ENCODE measurements at places on chromosomes 7 and 10.

DNA sequence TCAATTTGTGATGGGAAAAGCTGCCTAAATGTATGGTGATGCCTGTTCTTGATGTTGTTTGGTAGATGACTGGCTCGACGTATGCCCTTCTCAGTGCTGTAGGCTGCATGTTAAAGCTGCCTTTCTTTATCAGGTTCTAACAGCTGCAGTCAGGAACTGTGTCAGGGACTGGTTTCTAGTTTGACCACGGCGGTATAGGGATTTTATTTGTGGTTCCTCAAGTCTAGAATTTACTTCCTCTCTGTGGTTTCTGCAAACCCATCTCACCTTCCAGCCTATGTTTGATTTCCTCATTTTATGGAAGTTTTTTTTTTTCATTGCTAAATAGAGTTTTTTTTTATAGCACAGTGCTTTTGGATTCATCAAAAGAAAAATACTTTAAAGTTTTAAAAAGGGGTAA is 26.5 kb downstream of the LMTK2 start:
- DNase-seq = no peak

- no peak for DNase-seq
Observed at GRCh38 chr7:26637610-26638009, 226.8 kb downstream of the SKAP2 start.

GRCh38 chr7:149713061-149713730 is 60.2 kb downstream of the ZNF467 start:
- no peak for DNase-seq

- no peak for DNase-seq
Observed at GRCh38 chr10:124710266-124710881, 33.8 kb downstream of the FAM53B start.

- DNase-seq = no peak
Observed at GRCh38 chr10:17409170-17409733, 45.1 kb downstream of the ST8SIA6 start.

DNA sequence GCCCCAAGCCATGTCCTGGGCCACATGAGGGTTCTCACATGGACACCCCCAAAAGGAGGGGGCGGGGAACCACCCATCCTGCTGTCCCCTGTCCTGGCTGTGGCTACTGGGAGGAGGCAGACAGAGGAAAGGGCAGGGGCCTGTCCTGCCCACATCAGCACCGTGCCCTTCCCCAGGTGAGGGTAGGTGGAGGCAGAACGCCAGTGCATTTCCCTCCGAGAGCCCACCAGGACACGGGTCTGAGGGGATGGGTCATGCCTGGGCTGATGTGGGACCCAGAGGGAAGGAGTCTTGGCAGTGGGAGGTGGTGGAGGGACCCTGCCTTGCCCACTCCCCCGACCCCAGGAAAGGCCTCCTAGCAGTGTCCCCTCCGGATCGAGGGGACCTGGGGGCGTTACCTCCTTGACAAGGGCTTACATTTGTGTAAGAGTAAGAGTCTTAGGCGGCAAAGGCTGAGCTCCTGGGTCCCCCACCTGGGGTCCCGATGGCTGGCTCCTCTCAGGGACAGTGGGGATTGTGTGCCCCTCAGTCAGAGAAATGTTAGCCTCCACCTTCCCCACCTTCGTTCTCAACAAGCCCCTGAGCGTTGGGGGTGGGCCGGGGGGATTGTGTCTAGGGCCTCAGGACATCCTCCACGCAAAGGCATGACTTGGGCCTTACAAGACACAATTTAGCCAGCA is 6.1 kb downstream of the CRYGN start:
- no peak for DNase-seq

DNA sequence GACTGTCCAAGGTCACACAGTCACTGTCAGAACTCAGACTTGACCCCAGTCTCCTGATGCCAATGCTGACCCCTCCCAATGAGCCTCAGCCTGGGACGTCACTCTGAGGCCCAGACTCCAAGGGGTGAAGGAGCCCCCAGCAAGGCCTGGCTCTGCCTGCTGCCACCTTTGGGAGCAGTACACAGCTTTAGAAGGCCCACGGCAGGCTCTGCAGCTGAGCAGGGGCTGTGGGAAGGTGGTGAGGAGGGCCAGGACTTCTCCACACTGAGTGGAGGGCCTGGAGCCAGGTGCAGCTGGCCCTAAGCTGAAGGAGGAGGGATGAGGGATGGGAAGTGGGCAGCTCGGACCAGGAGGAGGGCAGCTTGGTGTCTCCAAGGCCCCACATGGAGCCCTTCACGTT is 23.9 kb upstream of the ZMIZ1 start:
- DNase-seq = no peak

- DNase-seq = no peak
Observed at GRCh38 chr7:101687791-101688182, 58.7 kb upstream of the MYL10 start.

DNA sequence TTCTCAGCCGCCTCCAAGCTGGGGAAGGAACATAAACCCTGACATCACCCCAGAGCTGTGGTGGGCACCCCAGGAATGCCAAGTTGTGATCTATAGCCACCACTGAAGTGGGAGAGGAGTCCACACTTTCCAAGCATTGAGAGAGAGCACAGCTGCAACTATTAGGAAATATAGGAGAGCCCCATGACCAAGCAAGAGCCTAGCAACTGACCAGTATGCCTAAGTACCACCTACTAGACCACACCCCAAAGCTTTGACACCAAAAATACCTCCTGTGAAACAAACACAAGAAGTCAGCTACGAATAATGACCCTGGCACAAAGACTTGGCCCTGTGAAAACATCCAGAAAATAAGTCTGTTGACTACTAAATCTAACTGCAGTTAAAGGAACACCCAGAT is 804.1 kb upstream of the IGFBP3 start:
- no peak for DNase-seq

GRCh38 chr10:72875250-72876055 is 18.1 kb upstream of the OIT3 start:
- DNase-seq = no peak

DNA sequence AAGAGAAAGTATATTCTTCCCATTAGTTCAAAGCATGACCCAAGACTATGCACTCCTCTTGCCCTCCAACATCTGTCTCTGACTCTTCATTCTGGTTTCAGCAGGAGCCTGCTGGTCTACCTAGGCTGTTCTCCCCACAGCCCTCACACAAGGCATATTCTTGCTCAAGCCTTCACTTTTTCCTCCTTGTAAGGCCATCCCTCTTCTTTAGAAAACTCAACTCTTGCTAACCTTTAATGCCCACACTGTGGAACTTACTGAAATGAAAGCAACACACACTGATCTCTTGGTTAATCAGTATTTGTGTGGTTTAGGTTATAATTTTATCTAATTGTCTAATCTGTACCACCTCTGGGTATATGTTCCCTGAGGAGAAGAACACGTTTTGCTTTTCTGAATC is 75.8 kb downstream of the PRKCQ start:
- no peak for DNase-seq

GRCh38 chr10:50470345-50470744 is 153.4 kb downstream of the SGMS1 start:
- DNase-seq = no peak

- DNase-seq = no peak
Observed at GRCh38 chr10:110527731-110528171, 30.0 kb downstream of the DUSP5 start.

Measured in activated CD4-positive, alpha-beta T cell treated with anti-CD3 and anti-CD28 coated beads for 24 hours (primary cell).